ENCODE measurements at places on chromosomes 12 and 14.

- DNase-seq = no peak
Observed at GRCh38 chr12:6507102-6507998, 13.4 kb downstream of the NCAPD2 start.

GRCh38 chr12:19546027-19546426, 106.7 kb downstream of the AEBP2 start:
- DNase-seq = no peak

DNA sequence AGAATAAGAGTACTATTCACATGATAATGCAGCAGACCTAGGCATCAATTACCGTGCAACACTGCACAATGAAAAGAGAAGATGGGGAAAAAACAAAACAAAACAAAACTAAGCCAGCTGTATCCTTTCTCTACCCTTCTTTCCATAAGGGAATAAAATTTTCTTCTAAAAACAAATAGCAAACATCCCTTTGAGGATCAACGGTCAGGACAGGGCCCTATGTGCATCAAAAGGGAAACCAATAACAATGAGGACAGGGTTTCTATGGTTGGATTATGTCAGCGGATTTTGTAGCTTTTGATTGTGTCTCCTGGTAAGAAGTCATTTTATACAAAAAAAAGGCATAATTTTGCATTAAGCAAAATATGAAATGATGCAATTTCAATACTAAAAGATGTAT, 350.3 kb downstream of the SLC6A15 start:
- no peak for DNase-seq

DNA sequence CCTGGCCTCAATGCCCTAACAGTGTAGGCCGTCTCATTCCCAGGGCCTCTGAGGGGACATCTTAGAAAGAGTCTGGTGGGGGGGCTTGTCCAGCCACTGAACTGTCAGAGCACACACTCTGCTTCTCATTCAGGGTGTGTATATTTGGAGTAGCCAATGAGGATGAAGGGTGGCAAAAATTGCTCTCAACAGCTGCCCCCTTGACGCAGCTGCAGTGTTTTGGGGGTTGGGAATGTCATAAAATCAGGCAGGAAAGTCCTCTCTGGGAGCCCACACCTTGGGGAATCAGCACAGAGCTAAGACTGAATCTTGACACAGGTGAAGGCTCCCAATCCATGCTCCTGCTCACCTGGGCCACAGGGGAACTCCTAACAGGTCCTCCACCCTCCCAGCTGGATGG, 1.5 kb downstream of the RASAL1 start:
- no peak for DNase-seq

DNA sequence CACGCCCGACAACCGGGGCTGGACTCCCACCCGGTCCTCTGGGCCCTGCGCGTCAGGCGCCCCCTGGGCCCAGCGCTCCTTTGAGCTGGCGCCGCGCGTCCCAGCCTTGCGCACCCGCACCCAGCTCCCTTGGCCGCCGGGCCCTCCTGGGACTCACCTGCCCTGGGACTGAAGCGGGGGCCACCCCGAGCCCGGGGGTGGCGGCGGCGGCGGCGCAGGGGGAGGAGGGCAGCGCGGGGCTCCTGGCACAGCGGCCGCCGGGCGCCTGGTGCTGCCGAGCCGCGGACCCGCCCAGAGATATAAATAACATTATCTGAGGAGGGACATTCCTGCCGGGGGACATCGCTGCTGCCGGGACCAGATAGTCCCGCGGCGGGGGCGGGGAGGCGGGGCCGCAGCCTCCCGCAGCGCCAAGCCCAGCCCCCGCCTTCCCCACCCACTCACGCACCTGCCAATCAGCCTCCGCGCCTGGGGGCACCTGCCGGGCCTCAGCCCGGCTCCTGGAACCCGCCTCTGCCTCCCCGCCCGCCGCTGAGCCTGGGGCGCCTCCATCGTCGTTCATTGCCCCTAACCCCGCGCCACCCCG, at the start of gene SPTB:
Gene SPTB (minus strand): TSS at position 273 of the 586 bp plus-strand sequence. CDS start 56,813 bp downstream, outside the sequence.
- DNase-seq = peak; percentile 77

DNA sequence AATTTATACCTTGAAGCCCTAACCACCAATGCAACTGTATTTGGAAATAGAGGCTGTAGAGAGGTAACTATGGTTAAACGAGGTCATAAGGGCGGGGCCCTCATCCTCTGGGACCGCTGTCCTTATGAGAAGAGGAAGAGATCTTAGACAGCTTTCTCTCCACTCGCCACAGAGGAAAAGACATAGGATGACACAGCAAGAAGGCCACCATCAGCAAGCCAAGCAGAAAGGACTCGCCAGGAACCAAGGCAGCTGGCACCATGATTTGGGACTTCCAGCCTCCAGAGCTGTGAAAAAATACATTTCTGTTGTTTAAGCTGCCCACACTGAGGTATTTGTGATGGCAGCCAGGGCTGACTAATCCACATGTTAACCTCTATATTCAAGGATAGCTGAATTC, 30.4 kb upstream of the BCAT1 start:
- DNase-seq = peak; percentile 66

DNA sequence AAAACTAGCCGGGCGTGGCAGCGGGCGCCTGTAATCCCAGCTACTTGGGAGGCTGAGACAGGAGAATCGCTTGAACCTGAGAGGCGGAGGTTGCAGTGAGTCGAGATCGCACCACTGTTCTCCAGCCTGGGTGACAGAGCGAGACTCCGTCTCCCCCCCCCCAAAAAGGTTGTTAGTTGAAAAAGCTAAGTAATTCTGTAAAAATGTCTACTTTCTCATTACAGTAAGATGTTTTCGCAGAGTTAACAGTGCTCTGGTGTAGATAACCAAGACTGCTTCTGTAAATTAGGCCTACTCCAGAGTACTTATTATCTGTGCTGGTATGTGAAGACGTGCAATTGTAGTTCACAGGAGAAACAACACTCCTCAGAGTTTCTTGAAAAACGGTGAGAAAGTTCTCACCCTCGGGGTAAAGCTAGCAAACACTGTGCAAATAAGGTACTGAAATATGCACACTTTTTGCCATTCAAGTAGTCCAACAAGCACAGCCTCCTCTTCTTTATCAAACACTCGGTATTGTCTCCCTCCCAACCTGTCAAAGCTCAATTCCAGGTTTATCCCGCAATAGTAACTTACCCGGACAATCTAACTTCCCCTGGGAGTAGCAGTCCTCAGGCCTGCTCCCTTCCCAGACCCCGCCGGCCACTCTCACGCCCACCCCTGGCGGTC, 974 bp downstream of the BTBD7 start:
- peak; percentile 49 for DNase-seq

- no peak for DNase-seq
Observed at GRCh38 chr12:54522243-54522642, 24.7 kb downstream of the NCKAP1L start.

- DNase-seq = no peak
Observed at GRCh38 chr14:103848175-103849077, 1.1 kb upstream of the PPP1R13B start.

GRCh38 chr14:86799244-86799647, 1193.7 kb downstream of the GALC start:
- DNase-seq = peak; percentile 85

- peak; percentile 65 for DNase-seq
Observed at GRCh38 chr12:121400332-121401139, 618 bp downstream of the RNF34 start.

DNA sequence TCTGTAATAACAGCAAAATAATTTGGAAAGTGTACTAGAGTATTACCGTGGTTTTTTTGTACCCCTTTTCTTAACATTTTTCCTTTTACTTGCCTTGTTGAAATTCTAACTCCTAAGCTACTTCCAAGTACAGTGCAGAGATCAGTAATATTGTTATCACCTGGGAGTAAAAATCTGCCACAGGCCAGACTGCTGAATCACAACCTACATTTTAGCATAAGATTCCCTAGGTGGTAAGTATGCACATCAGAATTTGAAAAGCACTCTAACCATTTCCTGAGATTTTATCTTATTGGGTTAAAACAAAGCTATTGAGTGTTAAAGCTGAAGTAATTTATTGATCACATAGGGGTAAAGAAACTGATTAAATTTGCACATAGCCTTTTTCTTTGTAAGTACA, 55.2 kb upstream of the KCNH3 start:
- DNase-seq = no peak

DNA sequence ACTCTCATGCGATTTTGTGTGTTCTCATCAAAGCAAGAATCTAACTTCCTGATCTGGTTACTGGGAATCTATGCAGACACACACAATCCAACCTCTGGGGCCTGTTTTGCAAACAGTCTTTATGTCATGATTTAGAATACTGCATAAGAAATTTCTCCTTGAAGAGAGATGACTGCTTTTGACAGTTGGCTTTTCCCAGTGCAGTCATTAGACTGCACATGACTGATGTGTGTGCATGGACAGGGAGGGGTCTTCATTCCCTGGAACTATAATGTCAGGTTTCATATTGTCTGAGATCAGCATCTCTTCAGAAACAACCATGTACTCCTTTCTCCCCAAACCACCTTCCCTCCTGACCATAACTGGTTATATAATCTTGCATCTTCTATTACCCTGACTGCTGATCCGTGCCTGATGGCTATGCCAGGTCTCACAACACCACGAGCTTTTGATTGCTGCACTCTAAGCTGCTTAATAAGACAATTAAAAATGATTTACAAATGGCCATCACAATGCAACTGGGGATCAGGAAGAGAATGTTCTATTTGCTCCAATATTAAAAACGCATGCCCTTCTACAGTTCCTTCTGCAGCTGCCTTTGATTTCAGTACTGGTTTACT, 995.4 kb downstream of the NRXN3 start:
- DNase-seq = no peak

DNA sequence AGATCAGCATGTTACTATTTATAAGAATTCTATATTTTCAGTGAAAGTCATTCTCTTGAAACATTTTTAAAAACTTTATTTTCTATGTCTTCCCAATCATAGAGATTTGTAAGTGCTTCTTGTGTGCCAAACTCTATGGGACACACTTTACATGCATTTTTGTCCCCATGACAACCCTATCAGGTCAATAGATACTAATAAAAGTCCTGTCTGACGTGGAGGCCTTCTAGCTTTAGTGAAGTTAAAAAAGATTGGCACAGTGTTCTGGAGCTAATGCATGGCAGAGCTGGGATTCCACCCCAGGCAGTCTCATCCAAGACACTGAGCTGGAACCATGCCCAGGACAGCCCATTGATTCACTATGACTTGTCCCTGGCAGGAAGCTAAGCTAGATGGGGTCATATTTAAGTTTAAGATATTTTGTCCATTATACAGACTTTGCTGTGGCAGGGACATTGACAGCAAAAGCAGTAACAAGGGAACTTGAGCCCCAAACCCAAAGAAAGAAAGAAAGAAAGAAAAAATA, 28.1 kb downstream of the TTC6 start:
- no peak for DNase-seq

Data from OCI-M1 (cell line).